Endothelial cell of umbilical vein (primary cell): ENCODE measurements at places on chromosomes 3 and 15. TPM values are rescaled to one million over a fixed set of nuclear protein-coding genes. Genes with fewer than 3 reads are reported as not detected.

The SLC22A13 gene
- polyA plus RNA-seq, result 0.11 and 0.13 TPM in 2 replicates

- DNase-seq, result no peak
Measured at GRCh38 chr3:145448436-145448835, 712.5 kb downstream of the PLOD2 start.

The OR5H14 gene
- not detected in 2 replicates for polyA plus RNA-seq

The SKOR1 gene
- polyA plus RNA-seq, result 0.05 and 0.06 TPM in 2 replicates
